Neural cell (in vitro differentiated cells): ENCODE measurements at places on chromosomes 11 and 22. TPM values are rescaled to one million over a fixed set of nuclear protein-coding genes. Genes with fewer than 3 reads are reported as not detected.

The RAG2 gene
- not detected in 2 replicates for polyA plus RNA-seq

The CFAP300 gene
- not detected in 2 replicates for polyA plus RNA-seq

The BATF2 gene
- polyA plus RNA-seq, result not detected in 2 replicates

The RFPL1 gene
- polyA plus RNA-seq, result not detected in 2 replicates

The OR52H1 gene
- polyA plus RNA-seq, result not detected in 2 replicates

The MUC15 gene
- polyA plus RNA-seq, result not detected in 2 replicates

The C11orf86 gene
- not detected in 2 replicates for polyA plus RNA-seq

The MOGAT2 gene
- not detected in 2 replicates for polyA plus RNA-seq

The MICAL3 gene
- polyA plus RNA-seq, result 28.1 and 30.4 TPM in 2 replicates

The TMEM191C gene
- 68.3 and 81.8 TPM in 2 replicates for polyA plus RNA-seq

The OR51E2 gene
- not detected in 2 replicates for polyA plus RNA-seq

The DCHS1 gene
- 30.1 and 42.4 TPM in 2 replicates for polyA plus RNA-seq
